ENCODE measurements at places on chromosomes 2 and 18.

- no peak for DNase-seq
These were observed 2750.9 kb downstream of the RPIA start for GRCh38 chr2:91442246-91442905.

- no peak for DNase-seq
These were observed 17.7 kb upstream of the RAB10 start for GRCh38 chr2:26016012-26016705.

DNA sequence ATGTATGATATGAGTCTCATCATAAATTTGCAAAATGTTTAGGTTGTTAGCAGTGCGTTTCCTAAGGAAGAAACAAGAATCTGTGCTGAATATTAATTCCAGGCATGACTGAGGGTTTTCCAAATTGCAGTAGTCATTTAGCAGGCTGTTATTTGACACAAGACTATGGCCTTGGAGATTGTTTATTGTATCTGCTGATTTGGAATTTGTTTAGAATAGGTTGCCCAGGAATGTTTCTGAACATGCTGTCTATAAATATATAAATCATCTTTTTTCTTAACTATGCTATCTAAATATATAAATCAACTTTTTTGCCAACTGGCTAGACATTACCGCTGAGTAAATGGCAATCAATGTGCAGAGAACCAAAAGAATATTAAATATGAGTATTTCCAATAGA is 90.9 kb downstream of the DOK6 start:
- no peak for DNase-seq

DNA sequence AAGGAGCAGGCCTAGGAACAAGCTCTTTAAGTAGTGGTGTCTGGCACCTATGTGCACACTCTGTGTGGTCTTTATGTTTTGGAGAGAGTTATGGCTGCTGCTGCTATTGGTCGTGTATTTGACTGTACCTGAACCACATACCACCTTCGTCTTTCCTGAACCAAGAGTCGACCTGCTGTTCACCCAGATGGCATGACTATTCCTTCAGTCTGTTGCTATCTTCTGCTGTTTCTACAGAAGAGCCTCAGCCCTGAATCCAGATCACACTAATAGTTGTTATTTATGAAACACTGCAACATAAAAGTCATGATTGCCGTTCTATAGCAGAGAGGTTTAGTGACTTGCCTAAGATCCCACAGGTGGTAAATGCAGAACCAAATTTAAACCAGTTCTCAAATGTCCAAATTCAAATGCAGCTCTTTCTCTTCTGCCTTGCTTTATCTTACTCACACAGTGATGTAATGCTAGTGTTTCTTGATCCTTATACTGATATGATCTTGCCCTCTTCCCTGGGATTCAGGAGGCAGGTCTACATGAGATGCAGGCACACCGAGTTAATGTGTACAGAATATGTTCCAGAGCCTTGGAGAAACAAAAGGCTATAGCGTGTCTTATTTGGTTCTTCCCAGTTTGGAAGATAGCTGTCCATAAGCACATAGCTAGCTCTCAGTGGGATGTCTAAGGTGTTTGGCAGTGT is 122.1 kb upstream of the FOSL2 start:
- no peak for DNase-seq

DNA sequence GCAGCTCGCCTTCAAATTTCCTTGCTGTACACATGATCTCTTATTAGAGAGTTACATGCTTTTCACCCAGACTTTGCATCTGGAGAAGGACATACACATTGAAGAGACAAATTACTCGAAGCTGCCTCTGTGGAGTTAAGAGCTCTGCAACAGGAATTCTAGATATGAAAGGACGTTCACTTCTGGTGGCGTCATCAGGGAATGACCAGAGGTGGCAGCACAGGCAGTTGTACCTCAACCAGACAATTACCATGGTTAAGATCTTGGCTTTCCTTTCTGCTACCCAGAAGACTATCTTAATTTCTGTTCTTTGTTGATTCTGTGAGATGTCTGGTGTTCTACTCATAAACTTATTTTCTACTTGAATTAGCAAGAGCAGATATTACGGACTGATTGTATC is 39.1 kb upstream of the MC4R start:
- no peak for DNase-seq

GRCh38 chr18:5515011-5515784 is 28.6 kb downstream of the EPB41L3 start:
- DNase-seq: no peak

- DNase-seq: no peak
These were observed 98.3 kb upstream of the ZBTB14 start for GRCh38 chr18:5393779-5394178.

DNA sequence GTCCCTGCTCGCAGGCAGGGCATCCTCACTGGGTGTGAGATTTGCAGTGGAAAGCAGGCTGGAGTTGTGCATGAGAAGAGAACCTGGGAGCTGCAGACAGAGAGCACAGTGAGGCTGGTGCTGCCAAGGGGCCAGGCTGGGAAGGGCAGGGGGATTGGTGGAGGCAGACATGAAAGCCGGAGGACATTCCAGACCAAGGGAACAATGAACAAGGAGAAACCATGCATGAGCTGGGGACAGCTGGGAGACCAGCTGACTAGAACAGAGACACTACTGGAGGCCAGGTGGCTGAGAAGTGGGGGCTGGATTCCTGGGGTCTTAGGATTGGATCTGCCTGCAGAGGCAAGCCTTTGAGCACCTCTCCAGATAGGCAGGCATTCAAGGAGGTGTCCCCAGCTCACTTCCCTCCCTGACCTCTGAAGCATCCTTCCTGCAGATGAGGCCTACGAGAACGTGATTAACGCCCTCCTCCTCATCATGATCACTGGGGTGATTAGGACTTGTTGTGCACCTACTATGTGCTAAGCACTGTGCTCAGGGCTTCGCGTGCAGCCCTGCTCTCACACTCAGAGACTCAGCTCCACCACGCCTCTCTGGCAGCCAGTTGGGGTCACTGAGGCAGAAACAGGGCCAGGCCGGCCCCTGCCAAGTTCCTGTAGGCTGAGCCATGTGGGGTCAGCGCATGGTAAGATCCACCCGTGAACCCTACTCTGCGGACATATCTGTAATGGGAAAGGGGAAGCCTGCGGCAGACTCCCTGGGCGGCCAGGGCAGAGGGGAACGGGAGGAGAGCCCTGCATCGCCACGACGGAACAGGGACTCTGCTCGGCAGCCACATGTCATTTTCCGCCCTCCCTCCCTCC is 74.8 kb upstream of the SLC66A3 start:
- no peak for DNase-seq

DNA sequence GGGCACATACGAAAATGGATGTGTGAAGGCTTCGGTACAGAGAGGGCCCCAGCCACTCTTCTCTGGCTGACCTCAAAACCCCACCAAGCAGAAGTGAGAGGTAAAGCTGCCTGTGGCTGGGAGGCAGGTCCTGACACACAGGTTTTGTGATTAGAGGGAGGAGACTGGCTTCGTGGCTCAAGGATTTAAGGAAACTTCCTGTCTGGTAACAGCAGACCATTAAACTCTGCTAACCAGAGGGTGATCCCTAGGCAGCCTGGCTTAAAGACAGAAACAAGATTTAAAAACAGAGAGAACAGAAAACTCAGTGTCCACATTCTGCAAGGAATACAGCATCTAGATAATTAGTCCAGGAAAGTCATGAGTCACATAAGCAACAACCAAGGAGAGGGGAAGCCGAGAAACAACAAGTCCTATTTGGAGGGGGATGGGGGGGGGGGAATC is 101.9 kb downstream of the NFATC1 start:
- DNase-seq: no peak

DNA sequence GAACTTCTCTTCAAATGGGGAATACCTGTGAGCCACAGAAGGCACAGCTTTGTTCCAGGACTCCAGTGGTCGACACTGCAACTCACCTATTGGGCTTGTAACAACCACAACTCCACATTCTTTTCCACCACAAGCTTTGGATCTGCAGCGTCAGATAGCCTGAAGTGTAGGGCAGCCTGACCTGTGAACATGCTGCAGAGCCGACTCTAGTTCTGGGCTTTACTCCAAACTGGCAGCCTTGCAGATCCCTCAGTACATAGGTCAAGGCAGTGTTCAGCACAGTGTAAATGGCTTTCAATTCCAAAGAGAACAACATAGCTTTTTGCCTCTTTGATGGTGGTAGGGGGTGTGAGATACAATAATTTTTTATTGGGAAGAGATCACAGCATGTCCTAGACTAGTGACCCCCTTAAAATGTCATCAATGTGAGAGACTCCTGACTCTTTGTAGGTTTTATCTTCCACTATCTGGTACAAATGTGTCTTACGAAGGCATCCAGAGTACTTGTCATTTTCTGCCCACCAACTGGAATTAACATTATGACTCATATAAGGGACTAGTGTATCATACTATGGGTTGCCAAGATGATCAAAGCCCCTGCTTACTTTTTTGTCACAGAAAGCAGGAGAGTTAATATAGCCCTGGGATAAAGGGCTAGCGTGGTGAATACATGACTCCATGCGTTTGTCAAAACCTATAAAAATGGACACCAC is 149.8 kb downstream of the COPS8 start:
- DNase-seq: no peak

DNA sequence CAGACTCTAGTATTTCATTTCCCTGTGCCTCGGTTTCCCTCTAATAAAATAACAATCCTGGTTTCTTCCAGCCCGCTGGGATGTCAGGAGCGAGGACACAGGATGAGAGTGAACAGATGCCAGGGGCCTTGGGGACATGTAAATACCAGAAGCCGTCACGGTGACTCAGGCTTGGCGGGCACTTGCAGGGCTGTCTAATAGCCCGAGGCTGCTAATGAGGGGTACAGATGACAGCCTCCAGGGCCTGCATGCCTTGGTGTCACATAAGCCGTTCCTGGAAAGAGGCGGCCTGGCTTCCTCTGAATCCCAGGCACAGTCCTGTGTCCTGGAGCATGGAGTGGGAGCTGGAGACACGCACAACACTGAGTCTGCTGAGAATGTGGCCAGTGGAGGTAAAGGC is 28.2 kb downstream of the HS1BP3 start:
- no peak for DNase-seq

DNA sequence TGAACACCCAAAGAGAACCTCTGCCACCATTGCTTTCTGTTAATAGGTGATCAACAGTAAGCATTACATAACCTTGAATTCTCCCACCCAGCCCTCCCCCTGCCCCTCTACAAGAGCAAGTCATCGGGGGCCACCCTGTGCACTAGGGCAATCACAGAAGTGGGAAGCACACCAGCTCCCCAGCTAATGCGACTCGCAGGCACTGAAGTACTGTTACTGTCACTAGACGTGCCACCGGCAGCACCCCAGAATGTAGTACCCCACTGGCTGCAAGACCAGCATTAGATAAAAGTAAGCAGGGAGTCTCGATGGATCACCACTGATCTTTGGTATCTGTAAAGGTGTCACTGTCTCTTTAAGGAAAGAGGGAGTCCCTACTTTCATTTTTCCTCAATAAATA is 167.6 kb downstream of the FAM210A start:
- no peak for DNase-seq

- peak; percentile 81 for DNase-seq
These were observed 77.0 kb downstream of the ZSWIM2 start for GRCh38 chr2:186771850-186772463.

DNA sequence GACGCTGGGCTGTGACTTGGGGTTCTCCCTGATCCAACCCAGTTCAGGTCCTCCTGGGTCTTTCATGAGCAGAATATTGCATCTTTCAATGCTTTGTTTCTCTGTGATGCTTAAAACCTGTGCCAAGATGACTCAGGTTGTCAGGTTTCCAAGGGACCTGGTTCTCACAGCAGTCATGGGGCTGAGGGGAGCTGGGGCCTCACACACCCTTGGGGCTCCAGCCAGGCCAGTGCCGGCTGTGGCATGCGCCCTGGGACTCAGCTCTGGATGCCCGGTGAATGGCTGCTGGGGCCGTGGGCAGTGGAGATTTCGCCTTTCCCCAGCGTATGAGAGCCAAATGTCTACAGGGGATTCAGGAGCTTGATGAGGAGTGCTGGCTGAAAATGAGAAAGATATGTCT is 29.6 kb downstream of the EDAR start:
- no peak for DNase-seq

Data from brain pericyte (primary cell).